Astrocyte (in vitro differentiated cells and primary cell): ENCODE measurements at places on chromosomes 13 and 19. TPM values are rescaled to one million over a fixed set of nuclear protein-coding genes. Genes with fewer than 3 reads are reported as not detected.

DNA sequence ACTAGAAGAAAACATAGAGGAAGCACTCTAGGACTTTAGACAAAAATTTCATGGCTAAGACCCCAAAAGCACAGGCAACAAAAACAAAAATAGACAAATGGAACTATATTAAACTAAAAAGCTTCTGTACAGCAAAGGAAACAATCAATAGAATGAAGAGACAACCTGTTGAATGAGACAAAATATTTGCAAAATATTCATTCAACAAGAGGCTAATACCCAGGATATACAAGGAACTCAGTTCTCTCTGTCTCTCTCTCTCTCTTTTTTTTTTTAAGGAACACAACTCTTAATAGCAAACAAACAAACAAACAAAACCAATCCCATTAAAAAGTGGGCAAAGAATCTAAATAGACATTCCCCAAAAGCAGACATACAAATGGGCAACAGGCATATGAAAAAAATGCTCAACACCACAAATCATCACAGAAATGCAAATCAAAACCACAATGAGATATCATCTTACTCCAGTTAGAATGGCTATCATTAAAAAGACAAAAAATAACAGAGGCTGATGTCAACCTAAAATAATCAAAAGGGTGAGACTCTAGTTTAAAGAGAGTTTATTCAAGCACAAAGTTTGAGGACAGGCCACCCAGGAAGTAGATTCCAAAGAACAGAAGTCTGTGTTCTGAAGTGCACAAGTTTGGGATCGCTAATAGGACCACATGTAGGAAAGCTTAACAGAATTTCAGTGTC, 27.1 kb upstream of the SLC7A9 start:
- H3K27ac ChIP-seq: no peak overlapping the region
- DNase-seq: peak; percentile 59
- no peaks in the 10 kb centered on the region for H3K4me1 ChIP-seq
- no peaks in the 10 kb centered on the region for H3K36me3 ChIP-seq
- H3K27me3 ChIP-seq: no peaks in the 10 kb centered on the region

FCAR gene
- total RNA-seq: not detected in 2 replicates

GRCh38 chr19:34305221-34306083, 51.1 kb downstream of the GARRE1 start:
- no peaks in the 10 kb centered on the region for H3K27me3 ChIP-seq
- no peak overlapping the region for H3K4me3 ChIP-seq
- no peak overlapping the region for H3K27ac ChIP-seq

ERICH6B gene
- not detected in 2 replicates for total RNA-seq

GRCh38 chr13:42924344-42924743, 67.7 kb downstream of the EPSTI1 start:
- no peak overlapping the region for H3K27ac ChIP-seq
- DNase-seq: no peak
- no peaks in the 10 kb centered on the region for H3K4me1 ChIP-seq
- H3K27me3 ChIP-seq: no peaks in the 10 kb centered on the region
